Activated CD8-positive, alpha-beta memory T cell treated with anti-CD3 and anti-CD28 coated beads for 4 hours (primary cell): ENCODE measurements at places on chromosomes 3 and 15.

GRCh38 chr15:76951220-76951619 is 19.7 kb downstream of the RCN2 start:
- DNase-seq: no peak

DNA sequence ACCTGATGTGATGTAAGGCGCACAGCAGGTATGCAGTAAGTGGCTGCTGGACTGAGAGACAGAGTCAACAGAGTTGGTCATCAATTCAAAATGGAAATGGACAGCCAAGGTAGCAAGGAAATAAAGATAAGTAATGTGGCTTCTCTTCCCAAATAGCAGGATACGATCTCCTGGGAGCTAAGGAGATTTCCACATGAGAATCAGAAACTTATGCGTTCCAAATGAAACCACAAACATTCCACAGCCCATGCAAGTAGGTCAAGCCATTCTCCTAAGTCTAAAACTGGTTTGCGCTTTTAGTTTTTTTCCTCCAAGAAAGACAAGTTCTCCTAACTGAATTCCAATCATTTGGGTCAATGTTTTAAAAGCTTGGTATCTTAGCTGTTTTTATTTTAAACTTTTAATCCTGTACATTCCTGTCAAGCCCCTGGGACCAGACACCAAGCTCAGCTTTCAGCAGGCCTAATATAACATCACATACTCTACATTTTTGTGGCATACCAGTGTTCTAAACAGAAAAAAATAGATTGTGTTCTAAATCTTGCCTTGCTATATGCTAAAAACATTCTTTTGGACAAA is 73.7 kb upstream of the TSPAN3 start:
- no peak for DNase-seq

GRCh38 chr15:74801311-74801997 is 11.2 kb upstream of the LMAN1L start:
- no peak for DNase-seq

DNA sequence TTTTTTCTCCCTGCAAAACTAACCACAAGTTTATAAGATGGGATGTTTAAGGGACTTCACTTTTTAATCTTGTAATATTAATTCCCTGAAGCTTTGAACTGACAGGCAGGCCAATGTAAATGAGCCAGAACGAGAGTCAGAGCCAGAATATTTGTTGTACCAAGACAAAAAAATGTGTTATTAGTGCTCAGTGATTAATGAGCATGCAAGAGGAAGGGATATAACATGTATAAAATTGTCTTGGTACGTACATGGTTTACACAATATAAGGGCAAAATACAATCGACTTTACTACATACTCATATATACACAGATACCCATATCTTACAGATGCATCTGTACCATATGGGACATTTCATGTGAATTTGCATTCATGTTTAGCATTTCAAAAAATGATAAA is 331.2 kb downstream of the MECOM start:
- no peak for DNase-seq

- DNase-seq: no peak
These were observed 74.8 kb upstream of the PLCL2 start for GRCh38 chr3:16809993-16810392.

GRCh38 chr3:191143224-191143623 is 55.8 kb upstream of the OSTN start:
- no peak for DNase-seq

- no peak for DNase-seq
These were observed 135.7 kb upstream of the RAD18 start for GRCh38 chr3:9098716-9099675.

GRCh38 chr15:48025118-48025517 is 95.7 kb upstream of the SLC24A5 start:
- DNase-seq: no peak

DNA sequence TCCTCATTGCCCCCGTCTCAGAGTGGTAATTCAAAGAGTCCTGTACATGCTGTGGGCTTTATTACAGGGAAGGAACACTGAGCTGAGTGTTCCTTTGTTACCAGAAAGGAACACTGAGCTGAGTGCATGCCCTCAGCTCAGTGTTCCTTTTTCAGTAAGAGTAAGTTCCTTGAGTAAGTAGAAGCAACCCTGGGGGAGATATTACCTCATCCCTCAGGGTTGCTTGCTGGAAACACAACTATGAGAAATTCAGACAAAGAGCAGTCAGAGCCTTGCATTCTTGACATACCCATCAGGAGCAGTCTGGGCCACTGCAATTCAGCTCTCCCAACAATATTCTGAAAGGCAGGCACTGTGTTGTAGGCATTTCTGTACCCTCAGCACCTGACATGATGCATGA is 17.0 kb downstream of the CHRM5 start:
- DNase-seq: no peak

DNA sequence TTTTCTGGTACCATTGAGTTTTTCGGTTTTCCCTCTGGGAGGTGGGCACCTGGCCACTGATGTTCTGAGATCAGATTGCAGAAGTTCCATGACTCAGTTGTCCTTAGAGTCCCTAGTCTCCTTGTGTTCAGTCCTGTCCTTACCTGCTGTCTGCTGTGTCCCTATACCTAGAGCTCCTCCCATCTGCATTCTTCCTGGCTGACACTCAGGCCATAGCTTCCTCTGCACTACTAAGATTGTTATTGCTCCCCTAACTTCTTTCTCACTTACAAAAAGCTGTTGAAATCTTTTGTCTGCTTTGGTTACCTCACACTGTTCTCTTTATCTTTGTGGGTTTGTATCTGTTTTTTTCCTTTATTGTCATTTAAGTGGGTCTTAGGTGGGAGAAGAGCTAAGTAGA is 13.2 kb downstream of the USP3 start:
- DNase-seq: no peak

GRCh38 chr3:29004885-29005599 is 275.8 kb upstream of the RBMS3 start:
- DNase-seq: no peak

DNA sequence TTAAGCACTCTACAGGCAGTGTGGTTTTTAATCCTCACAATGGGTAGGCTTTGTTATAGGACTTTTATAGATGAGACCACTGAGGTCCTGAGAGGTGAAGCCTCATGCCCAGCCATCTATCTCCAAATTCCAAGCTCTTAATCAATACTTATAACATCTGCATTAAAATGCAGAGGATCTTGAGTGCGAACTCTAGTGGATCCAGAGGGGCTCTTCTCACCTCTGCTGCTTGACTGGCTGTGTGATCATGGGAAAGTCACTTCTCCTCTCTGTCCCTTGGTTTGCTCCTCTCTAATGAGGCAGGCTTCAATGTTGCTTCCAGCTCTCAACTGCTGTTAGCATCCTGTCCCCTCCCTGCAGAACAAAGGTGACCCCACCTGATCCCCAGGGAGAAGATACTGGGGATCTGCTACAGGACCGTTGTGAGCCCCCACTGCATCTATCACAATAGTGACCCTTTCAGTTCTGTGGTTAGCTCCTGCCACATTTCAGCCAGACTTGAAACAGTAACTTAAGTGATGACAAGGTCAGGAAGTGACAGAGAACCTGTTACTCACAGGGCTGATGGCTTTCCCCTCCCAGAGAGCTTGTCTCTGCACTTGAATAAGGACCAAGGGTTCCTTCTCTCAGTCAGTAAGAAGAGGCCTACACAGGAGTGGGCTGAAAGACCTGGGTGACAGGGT is 1.3 kb downstream of the SLC27A2 start:
- no peak for DNase-seq

GRCh38 chr3:176692966-176693785 is 504.1 kb downstream of the TBL1XR1 start:
- no peak for DNase-seq

DNA sequence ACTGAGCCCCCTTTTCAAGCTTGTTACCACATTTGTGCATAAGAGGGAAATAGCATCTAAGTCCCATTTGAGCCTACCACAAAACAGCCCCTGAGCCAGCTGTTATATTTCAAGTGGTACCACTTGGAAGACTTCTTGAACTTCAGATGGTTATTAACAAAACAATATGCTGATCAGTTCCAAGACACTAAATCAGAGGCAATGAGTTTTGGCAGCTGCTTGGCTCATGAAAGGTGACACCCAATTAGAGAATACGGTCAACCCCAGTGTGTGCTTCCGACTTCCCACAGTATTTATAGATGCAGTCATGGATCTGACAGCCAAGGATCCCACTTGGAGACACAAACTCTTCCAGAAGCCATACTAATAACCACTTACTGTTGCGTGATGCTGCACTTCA is 469.6 kb upstream of the PPP2R3A start:
- no peak for DNase-seq

DNA sequence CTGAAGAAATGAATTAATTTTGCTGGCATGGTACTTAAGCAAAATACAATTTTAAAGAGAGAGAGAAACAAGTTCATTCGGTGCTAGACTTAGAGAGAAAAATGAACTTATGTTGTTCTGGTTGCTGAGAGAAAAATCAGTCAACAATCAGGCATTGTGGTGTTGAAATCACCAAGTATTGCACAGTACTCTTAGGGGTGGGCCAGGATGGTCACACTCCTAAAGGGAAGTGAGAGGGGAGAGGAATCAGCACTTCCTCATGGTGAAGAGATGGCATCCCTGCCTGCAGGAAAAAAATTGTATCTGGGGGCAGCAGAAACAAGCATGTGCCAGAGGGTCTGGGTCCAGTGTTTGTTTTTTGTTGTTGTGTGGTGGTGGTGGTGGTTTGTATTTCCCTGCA is 7.0 kb upstream of the DMXL2 start:
- DNase-seq: no peak

DNA sequence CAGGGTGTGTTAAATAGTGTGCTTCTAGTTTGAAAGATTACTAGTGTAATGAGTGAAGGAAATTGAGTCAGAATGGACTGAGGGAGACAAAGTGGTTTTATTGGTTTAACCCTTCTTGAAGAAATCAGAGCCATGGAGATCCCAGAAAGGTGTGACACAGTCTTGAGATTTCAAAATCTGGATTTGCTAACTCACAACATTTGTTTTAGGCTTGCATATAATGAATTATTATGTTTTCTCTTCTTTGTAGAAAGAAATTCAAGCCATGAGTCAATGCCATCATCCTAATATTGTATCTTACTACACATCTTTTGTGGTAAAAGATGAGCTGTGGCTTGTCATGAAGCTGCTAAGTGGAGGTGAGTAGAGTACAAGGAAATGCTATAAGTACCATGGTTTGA is 25.1 kb downstream of the OXSR1 start:
- no peak for DNase-seq

DNA sequence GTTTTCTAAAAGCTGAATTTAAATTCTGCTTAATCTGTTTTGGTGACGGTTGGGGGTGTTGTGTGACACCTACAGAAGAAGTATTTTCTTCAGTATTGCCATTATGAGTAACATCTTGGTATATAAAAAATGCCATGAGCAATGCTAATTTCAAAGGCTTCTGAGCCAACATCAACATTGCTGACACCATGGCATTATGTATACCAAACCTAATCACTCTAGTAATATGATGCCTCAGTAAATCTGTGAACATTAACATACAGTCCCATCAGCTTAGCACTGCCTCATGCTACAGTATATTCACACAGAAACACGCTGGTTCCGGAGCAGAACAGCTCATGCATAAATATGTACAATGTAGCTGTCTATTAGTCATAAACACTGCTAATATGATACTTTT is 75.8 kb downstream of the ZPLD1 start:
- DNase-seq: no peak

DNA sequence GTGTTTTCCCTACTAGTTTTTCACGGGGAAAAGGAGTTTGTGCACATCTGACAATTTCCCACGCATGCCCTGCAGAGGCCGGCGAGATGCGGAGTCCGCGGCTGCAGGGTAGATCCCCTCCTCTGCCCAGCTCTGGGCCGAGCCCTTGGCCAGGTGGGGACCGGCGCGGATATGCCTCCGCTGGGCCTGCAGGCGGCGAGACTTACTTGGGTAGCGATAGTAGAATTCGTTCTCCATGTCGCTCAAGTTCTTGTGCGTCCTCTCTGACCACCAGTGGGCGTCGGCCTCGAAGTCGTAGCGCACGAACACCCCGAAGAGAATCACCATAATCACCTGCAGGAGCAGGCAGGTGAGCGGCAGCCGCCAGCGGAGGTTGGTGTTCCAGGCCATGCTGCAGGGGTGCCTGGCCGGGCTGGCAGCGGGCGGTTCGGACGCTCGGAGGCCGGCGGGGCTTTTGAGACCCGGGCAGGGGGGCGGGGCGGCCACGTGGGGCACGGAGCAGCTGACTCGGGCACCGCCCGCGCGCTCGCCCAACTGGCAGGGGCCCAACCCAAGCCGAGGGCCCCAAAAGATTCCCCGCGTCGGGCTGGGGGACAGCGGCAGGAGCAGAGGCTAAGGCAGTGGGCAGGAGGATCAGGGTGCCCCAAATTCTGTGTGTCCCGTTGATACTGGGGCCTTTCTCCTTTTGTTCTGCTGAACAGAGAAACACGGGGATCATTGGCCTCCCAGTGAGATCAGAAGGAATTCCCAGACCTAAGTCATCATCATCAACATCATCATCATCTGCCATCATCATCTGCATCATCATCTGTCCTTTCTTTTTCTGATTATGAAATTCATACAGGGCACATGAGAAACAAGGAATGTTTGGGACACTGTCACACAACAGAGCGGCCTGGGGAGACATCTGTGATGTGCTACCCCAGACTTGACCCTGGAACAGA is at the start of gene RHCG:
RHCG (minus strand) TSS at position 429 of the 944 bp plus-strand sequence; CDS start at position 390, 39 bp downstream.
- DNase-seq: no peak

GRCh38 chr3:57158325-57158724 is 6.8 kb downstream of the IL17RD start:
- DNase-seq: no peak

GRCh38 chr3:181860235-181860634 is 148.5 kb downstream of the SOX2 start:
- DNase-seq: no peak

DNA sequence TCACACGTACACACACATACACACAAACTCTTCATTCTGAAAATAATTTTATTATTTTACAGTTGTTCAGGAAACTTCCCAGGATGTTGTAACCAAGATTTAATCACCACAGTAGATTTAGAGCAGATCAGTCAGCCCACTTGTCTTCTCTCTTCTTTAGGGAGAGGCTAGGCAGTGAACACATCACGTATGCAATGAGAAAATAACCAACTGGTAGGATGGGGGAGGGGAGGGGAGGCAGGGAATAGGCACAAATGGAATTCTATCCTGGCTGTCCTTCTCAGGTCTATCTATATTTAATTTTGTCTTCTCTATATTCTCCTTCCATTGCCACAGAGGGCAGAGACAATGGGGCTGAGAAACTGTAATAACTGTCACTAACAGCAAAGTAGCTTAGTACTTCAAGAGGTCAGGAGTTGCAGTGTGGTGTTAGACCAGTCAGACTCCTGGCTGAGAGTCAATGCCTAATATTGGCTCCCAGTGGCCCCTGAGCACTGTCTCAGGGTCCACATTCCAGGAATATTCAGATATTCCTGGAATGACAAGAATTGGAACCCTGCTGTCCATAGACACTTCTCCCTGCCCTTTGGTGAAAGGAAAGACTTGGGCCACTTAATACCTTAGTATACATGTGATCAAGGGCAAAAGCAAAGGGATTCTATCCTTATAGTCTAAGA is 2.6 kb upstream of the HCLS1 start:
- no peak for DNase-seq

- no peak for DNase-seq
These were observed 239.9 kb downstream of the CPNE4 start for GRCh38 chr3:131794766-131795388.

- DNase-seq: no peak
These were observed 1.1 kb downstream of the HCLS1 start for GRCh38 chr3:121659586-121659985.

GRCh38 chr3:126380011-126380768 is 14.5 kb upstream of the CFAP100 start:
- no peak for DNase-seq
